ENCODE measurements at places on chromosomes 3 and 15. TPM values are rescaled to one million over a fixed set of nuclear protein-coding genes. Genes with fewer than 3 reads are reported as not detected.

- DNase-seq, result no peak
These were observed 52.7 kb downstream of the CLDN18 start for GRCh38 chr3:138062626-138063025.

GRCh38 chr15:99486371-99487336 lies 79.1 kb upstream of the MEF2A start:
- DNase-seq, result peak; percentile 46

ARF4 gene
- total RNA-seq, result 125 TPM

GRCh38 chr15:74172701-74173379 lies 670 bp upstream of the ISLR start:
- no peak for DNase-seq

DNA sequence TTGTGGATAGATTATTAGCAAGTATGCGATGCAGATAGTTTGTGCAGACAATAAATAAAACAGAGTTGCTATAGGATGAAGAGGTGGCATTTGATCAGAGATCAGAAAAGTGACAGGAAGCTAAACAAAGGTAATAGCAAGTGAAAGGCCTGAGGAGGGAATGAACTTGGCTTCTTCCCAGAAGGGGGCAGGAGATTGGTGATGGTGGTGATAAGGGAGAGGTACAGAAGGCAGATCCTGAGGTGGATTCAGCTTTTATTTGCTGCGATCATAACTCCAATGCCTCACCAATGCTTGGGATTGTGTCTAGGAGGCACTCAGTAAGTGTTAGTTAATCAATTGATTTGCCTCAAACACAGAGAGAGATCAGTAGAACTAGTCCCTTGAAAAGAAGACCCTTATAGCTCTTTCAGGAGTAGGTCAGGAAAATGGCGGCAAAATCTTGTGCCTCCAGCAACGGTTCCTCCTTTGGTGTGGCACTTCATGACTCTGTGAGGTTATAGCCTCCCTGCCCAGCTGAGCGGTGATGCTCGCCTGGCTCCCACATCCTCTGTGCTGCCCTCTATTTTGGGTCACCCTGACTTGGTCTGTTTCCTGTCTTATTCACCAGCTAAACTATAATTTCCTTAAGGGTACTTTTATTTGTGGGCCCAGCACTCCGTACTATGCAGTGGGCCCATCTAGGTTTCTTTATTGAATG lies 37.5 kb downstream of the TGFBR2 start:
- no peak for DNase-seq

- DNase-seq, result no peak
These were observed 34.0 kb downstream of the MINDY2 start for GRCh38 chr15:58805095-58805494.

- DNase-seq, result peak; percentile 58
These were observed 185.6 kb downstream of the FAM43A start for GRCh38 chr3:194871143-194871863.

DNA sequence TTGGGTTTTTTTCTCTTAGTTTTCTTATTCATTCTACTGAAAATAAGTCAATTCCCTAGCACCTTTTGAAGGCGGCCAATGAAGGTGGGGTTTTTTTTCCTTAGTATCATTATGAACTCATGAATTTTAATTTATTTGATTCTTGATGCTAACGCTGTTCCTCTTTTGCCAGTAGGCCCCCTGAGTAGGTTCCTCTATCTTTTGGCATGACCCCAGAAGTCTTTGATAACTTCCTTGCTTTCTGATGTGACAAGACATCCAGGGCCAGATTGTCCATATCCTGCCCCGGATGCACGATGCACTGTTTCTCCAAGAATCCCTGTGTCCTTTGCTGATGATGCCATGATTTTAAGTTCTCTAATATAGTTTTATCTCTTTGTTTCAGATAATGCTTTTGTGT lies 20.6 kb downstream of the LRRK1 start:
- no peak for DNase-seq

DNA sequence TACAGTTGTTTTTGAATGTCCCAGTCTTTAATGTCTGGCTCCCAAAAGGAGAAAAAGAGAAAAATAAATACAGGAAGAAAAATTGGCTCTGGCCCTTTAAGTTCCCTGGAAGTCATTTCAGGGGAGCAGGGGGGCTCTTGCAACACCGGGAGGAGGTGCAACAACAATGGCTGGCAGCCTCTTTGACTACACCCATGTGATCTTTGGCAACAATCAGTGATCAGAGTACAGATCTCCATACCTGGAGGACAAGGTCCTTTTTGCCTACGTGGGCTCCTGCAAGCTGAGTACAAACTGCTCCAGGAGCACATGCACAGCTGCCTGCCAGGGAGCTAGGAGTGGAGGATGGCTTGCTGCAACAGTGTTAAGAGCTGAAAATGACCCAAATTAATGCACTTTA lies 63.9 kb downstream of the GLCE start:
- DNase-seq, result no peak

- DNase-seq, result no peak
These were observed 139.7 kb downstream of the TUSC7 start for GRCh38 chr3:116849261-116849688.

DNA sequence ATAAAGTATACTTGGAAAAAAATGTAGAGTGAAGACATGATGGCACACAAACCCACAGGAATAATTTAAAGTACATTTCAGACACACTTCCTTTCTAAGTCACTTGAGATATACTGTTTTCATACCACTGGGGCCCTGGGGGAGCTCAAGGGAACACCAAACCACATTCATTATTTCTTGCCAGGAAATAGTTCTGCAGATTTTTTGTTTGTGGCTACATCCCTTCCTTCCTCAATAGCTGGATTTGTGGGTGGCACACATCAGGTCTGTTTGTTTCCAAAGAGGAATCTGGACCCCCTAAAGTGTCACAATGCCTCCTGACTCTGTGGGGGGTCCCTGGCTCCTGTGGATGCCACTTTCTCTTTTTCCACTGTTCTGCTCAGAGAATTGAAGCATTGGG lies 153.5 kb upstream of the COL8A1 start:
- no peak for DNase-seq

DNA sequence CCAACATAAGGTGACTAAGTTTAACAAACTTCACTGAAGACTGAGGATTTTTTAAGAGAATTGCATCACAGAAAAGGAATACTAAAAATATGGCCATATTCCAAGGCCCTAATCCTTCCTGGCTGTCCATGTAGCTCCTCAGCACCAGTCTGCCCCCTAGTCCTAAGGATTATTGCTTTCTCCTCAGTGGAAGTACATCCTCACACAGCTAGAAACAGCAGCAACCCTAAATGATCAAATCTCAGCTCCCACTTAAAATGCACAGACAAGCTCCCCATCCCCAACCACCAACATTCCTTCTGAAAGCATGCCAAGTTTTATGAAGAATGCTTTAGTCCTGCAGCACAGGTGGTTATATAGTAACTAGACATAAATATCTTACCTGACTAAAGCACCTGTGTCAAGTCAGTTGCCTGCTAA lies 14.7 kb downstream of the ST3GAL6 start:
- DNase-seq, result no peak

TICRR gene
- total RNA-seq, result not detected

- DNase-seq, result no peak
These were observed 3.9 kb upstream of the TGM4 start for GRCh38 chr3:44870375-44871061.

CA12 gene
- 64.5 TPM for total RNA-seq

- DNase-seq, result no peak
These were observed 74.8 kb upstream of the ST3GAL6 start for GRCh38 chr3:98688363-98688762.

DNA sequence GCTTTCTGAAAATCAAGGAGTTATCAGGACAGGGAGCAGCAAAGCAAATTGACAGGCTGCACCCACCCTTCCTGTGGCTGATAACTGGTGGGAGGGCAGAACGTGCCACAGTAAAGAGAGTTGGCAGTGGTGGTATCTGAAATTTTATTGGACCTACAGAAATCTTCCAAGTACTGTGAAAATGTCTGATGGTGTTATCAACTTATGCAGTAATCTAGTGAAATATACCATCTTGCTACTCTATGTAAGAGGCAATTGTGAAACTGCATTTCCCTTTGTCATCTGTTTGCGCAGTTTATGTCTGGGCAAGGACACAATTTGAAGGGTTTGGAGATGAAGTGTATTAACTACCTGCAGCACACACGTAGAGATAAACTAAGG lies 1.5 kb downstream of the PLCL2 start:
- DNase-seq, result no peak

GRCh38 chr3:25266677-25267076 lies 161.4 kb upstream of the RARB start:
- DNase-seq, result no peak

GRCh38 chr3:119235151-119235550 lies 5.5 kb downstream of the B4GALT4 start:
- DNase-seq, result no peak

DNA sequence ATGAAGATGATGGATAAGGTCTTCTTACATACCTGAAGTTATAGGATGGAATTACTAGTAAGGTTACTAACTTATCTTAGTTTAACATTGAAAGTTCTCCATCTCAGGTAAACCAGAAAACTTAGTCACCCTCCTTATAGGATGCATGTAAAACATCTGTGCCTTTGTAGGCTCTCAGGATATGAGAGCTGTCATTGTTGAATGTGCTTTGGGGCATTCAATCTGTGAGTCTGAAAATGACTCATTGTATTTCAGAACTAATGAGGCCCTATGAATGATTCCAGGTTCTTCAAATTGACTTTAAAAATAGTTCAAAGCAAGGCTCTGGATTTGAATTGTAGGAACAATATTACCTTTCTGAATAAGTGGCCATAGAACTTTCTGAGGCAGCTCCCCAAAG lies 237.7 kb upstream of the AZI2 start:
- DNase-seq, result no peak

UBXN7 gene
- 21.6 TPM for total RNA-seq

GRCh38 chr3:110383356-110383755 lies 688.3 kb upstream of the NECTIN3 start:
- no peak for DNase-seq

- DNase-seq, result no peak
These were observed 112.0 kb upstream of the TJP1 start for GRCh38 chr15:29934251-29934650.

DNA sequence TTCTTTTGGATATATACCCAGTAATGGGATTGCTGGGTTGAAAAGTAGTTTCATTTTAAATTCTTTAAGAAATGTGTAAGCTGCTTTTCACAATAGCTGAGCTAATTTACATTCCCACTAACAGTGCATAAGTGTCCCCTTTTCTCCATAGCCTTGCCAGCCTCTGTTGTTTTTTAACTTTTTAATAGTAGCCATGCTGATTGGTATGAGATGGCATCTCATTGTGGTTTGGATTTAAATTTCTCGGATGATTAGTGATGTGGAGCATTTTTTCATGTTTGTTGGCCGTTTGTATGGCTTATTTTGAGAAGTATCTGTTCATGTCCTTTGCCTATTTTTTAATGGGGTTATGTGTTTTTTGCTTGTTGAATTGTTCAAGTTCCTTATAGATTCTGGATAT lies 444.3 kb upstream of the ATP11B start:
- DNase-seq, result no peak

DNA sequence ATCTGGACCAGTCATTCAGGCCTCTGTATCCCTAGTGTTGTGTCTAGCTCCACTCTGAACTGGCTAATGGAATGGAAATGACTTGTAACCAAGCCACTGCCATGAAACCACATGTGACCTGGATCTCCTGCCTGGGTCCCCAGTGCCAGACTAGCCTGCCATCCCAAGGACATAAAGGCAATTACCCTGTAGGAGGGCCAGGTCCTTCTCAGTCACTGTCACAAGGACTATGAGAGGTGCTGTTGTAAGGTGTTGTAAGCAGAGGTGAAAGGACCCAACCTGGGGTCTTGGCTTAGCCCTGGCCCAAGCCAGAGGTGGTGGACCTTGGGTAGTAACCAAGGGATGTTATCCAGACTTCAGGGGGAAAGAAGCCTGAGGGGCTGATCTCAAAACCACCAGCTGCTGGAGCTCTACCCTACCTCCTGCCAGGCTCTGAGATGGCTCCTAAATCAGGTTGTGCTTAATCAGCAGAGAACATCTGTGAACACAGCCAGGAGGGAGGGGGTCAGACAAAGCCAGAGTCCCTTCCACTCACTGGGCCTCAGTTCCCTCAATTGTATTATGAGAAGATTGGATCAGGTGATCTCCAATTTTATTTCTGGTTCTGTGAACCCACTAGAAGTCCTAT lies 15.7 kb upstream of the KLHL24 start:
- no peak for DNase-seq

DNA sequence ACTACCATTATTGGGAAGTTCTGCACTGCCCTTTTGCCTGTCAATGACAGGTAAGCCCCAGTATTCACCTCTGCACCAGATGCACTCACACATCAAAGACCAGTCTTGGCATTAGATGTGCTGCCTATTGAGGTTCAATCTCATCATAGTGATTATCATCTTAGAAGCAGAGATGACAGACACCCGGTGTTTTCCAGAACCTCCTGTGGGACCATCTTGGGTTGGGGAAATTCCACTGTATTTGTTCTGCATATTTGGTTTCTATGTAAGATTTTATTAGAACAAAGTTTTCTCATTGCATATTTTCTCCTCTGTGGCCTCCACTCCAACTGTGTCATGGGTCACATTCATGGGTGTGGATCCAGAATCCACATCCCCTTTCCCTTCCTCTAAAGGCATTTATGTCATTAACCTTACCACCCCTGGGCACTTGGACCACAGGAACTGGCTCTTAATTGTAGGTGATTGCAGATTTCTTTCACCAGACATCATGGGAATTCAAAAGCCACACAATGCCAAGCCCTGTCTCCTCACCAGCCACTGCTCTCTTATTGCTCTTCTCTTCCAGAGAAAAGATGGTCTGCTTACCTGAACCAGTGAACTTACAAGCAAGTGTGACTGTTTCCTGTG lies 31.2 kb downstream of the PLA1A start:
- DNase-seq, result no peak

- no peak for DNase-seq
These were observed 41.0 kb upstream of the LIMD1 start for GRCh38 chr3:45553469-45553974.

GRCh38 chr3:108136561-108137459 lies 46.0 kb upstream of the CD47 start:
- no peak for DNase-seq

GRCh38 chr15:41474436-41474835 lies 19.2 kb upstream of the ITPKA start:
- DNase-seq, result no peak

GRCh38 chr15:80744826-80745225 lies 34.3 kb upstream of the CEMIP start:
- DNase-seq, result no peak

STRIT1 gene
- 0.32 TPM for total RNA-seq

GRCh38 chr3:142120707-142121106 lies 28.6 kb downstream of the TFDP2 start:
- no peak for DNase-seq

CASR gene
- not detected for total RNA-seq

ATP8B4 gene
- 9.5 TPM for total RNA-seq

GRCh38 chr3:115627180-115628074 lies 4.1 kb downstream of the GAP43 start:
- no peak for DNase-seq

- DNase-seq, result no peak
These were observed 4.3 kb downstream of the PCBP4 start for GRCh38 chr3:51962854-51963530.
